ENCODE measurements at places on chromosomes 13 and 19. TPM values are rescaled to one million over a fixed set of nuclear protein-coding genes. Genes with fewer than 3 reads are reported as not detected.
A peak's percentile ranks its signal among the peaks of the same experiment; 100 is the strongest.

Gene DLL3
- not detected for total RNA-seq

Gene SPACA4
- 3.9 TPM for total RNA-seq

Gene SIRT6
- 65.6 TPM for total RNA-seq

GRCh38 chr13:110448230-110448629 lies 113.3 kb downstream of the RAB20 start:
- DNase-seq: no peak
- H3K27ac ChIP-seq: no peak overlapping the region
- H3K27me3 ChIP-seq: no peaks in the 10 kb centered on the region
- H3K4me3 ChIP-seq: no peak overlapping the region
- no peaks in the 10 kb centered on the region for H3K36me3 ChIP-seq

DNA sequence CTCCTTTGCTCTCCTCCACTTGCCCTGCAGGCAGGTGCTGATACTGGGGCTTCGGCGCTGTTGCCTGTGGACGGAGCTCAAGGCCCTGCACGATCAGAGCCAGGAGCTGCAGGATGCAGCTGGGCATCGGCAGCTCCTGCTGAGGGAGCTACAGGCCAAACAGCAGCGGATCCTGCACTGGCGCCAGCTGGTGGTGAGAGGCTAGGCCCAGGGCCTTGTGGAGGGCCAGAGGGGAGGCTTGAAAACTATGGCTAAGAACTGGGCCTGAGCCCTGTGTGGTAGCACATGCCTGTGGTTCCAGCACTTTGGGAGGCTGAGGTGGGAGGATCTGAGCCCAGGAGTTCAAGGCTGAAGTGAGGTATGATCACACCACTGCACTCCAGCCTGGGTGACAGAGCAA lies 6.3 kb downstream of the HAUS5 start:
- H3K36me3 ChIP-seq: peaks cover 7% of the 10 kb centered on the region
- H3K4me3 ChIP-seq: no peak overlapping the region
- H3K27me3 ChIP-seq: no peaks in the 10 kb centered on the region

Gene ALG5
- total RNA-seq: 18.9 TPM

DNA sequence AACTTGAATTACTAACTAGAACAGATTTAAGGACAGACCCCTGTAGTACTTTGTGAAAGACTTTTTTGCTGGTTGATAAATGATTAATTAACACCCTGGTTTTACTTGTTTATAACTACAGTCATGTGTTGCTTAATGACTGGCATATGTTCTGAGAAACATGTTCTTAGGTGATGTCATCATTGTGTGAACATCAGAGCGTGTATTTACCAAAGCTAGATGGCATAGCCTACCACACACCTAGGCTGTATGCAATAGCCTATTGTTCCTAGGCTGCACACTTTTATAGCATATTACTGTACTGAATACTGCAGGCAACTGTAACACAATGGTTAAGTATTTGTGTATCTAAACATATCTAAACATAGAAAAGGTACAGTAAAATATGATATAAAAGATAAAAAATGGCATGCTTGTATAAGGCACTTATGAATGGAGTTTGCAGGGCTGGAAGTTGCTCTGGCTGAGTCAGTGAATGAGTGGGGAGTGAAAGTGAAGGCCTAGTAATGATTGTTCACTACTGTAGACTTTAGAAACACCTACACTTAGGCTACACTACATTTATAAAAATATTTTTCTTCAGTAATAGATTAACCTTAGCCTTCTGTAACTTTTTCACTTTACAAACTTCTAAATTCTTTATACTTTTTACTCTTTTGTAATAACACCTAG lies 260.3 kb downstream of the KCNRG start:
- H3K36me3 ChIP-seq: no peaks in the 10 kb centered on the region
- H3K27ac ChIP-seq: no peak overlapping the region
- H3K4me3 ChIP-seq: no peak overlapping the region
- no peaks in the 10 kb centered on the region for H3K4me1 ChIP-seq

DNA sequence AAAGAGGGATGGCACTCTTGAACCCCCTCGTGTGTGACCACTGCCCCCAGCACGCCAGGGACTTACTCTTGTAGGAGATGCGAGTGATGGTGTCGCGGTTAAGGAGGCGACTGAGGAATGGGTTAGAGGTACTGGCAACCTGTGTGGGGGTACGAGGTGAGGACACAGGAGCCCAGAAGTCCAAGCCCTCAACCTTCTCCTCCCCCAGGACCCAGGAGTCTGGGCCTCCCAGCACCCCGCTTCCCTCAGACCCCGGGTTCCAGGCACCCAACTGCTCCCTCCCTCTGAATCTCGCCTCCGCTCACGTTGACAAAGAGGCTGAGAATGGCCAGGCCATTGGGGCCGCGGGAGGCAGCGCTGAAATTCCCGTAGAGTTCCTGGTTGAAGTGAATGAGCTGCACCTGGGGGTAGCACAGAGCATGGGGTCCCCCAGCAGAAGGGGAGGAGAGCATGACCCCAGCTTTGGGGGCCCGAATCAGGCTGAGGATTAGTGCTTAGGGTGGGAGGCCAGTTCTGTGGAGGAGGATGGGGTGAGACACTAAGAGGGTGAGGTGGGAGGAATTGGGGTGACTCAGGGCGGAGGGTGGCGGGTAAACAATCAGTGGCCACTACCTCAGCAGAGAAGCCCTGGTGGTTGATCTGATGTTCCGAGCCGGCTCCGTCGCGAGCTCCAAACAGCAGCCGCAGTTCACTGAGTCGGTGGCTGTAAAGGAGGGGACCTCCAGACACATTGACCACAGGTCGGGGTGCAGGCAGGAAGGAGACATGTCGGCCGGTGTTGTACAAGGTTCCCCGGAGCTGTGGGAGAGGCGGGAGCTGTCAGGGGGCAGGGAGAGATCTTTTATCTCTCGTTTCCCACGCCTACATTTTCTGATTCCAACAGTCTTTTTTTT lies 2.5 kb upstream of the DBP start:
- peaks cover 38% of the 10 kb centered on the region for H3K4me1 ChIP-seq
- H3K27ac ChIP-seq: no peak overlapping the region
- peak; percentile 87 for DNase-seq
- no peak overlapping the region for H3K4me3 ChIP-seq

- H3K4me3 ChIP-seq: peak within 1 kb of the TSS; percentile 51
- H3K4me1 ChIP-seq: peaks cover 8% of the 10 kb centered on the region
- H3K36me3 ChIP-seq: no peaks in the 10 kb centered on the region
- DNase-seq: peak; percentile 98
- peak within 1 kb of the TSS; percentile 86 for H3K27ac ChIP-seq
Measured at GRCh38 chr19:8832132-8833021, at the start of the genes MBD3L1 and ZNF558. TSS of gene MBD3L1 (plus strand) at chr19:8832377. CDS start at chr19:8842679, 10,302 bp downstream. TSS of gene ZNF558 (minus strand) at chr19:8832304. CDS start at chr19:8822659, 9,645 bp downstream.

Gene SELENOV
- total RNA-seq: not detected

DNA sequence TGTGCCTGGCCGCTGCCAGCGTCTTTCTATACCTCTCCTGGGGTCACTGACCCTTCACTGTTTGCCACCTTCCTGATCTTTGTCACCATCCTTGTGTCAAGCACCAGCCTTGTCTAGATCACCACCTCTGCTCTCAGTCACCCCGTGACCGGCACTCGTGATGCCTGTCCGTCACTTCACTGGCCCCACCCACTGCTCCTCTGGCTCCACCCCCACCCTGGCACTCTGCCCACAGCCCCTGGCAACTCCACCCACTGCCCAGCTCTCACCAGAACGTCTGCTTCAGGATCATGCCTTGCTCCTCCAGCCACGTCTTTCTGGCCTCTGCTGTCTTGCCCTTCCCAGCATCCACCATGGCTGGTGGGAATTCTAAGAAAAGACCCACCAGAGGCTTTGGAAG lies 24.8 kb upstream of the PLA2G4C start:
- no peaks in the 10 kb centered on the region for H3K27me3 ChIP-seq
- no peak overlapping the region for H3K4me3 ChIP-seq
- DNase-seq: no peak
- no peaks in the 10 kb centered on the region for H3K36me3 ChIP-seq
- H3K4me1 ChIP-seq: no peaks in the 10 kb centered on the region

DNA sequence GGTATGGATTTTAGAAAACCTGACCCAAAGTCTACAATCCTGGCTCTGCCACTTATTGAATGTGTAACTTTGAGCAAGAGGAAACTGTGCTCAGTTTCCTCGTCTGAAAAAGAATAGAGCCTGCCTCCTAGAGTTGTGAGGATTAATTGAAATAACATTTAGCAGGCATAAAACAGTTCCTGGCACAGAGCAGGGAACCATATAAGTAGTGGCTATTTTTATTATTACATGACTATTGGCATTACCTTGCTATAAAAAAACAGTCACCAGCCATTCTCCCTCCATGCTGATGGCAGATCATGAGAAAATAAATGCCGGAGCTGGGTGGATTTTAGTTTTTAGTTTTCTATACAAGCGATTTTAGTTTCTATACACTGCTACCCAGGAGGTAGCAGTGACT lies 5.8 kb downstream of the DOCK9 start:
- H3K4me1 ChIP-seq: peaks cover 15% of the 10 kb centered on the region
- H3K27me3 ChIP-seq: no peaks in the 10 kb centered on the region
- DNase-seq: no peak
- no peak overlapping the region for H3K4me3 ChIP-seq

Gene TMC4
- 22.3 TPM for total RNA-seq

DNA sequence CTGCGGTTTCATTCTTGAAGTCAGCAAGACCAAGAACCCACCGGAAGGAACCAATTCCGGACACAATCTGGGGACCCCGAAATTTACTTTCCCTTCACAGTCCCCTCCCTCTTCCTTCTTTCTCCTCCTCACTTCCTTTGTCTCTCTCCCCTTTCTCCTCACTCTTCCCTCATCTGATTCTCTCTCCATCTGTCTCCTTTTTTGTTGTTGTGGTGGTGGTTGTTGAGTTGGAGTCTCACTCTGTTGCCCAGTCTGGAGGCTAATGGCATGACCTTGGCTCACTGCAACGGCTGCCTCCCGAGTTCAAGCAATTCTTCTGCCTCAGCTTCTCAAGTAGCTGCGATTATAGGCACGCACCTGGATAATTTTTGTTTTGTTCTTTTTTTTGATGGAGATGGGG lies 32.7 kb upstream of the OR1M1 start:
- H3K27me3 ChIP-seq: no peaks in the 10 kb centered on the region
- H3K4me3 ChIP-seq: no peak overlapping the region
- H3K4me1 ChIP-seq: no peaks in the 10 kb centered on the region
- no peak for DNase-seq
- no peak overlapping the region for H3K27ac ChIP-seq

DNA sequence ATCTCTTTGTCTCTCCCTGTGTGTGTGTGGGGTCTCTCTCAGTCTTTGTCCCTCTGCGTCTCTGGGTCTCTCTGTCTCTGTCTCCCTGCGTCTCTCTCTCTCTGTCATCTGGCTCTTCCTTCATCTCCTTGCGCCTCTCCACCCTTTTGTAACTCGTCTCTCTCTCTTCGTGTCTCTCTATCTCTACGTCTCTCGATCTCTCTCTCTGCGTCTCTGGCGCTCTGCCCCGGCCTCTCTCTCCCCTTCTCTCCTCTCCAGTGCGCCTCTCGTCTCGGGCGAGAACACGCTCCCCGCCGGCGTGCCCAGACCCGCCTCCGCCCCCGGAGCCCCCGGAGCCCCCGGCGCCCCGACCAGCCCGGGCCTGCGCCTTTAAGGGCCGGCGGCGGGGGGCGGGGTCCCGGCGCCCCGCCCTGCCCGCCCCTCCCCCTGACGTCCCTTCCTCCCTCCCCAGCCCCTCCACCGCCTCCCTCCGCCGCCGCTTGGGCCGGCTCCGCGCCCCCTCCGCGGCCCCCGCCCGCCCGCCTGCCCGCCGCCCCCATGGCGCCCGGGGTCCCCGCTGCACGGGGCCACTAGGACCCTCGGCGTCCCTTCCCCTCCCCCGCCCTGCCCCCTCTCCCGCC lies at the start of gene MARK4:
TSS of gene MARK4 (plus strand) at position 440 of the 620 bp plus-strand sequence. CDS start 318 bp downstream, outside the sequence.
- DNase-seq: no peak
- peak within 1 kb of the TSS; percentile 87 for H3K4me3 ChIP-seq
- no peaks in the 10 kb centered on the region for H3K36me3 ChIP-seq

- no peak overlapping the region for H3K27ac ChIP-seq
- H3K27me3 ChIP-seq: no peaks in the 10 kb centered on the region
- H3K4me1 ChIP-seq: no peaks in the 10 kb centered on the region
- no peak for DNase-seq
Measured at GRCh38 chr19:11019824-11020223, 59.0 kb downstream of the SMARCA4 start.

Gene ZNF506
- 33.6 TPM for total RNA-seq

Gene YJEFN3
- total RNA-seq: 2.5 TPM

Gene ZNF738
- total RNA-seq: 5.4 TPM

DNA sequence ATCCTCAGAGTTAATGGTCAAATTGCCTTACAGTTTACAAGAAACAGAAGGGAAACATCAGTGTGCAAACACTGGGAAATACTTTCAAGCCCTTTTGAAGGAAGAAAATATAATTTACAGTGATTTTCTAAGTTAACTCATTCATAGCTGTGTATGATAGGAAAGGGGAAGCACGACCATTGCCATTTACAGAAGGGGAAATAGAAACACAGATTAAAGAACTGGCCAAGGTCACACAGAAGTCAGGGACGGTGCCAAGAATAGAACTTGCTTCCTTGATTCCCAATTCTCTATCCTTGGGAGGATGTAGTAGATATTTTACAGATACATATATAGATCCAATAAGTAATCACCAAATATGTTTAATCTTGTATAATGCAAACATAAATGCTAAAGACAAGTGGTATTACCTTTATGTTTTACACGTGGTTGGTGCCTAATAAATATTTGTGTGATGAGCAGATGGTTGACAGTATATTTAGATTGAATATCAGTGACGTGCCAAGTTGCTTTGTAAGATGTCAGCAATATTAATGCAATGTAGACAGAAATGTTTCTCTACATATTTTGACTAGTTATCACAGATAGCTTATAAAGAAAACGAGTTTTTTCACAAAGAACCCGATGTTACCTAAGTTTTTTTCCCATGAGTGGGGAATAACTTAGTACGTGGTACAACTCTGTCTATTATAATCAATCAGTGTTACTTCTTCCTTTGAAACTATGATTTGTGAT lies 73.1 kb downstream of the FLT1 start:
- DNase-seq: no peak
- H3K36me3 ChIP-seq: no peaks in the 10 kb centered on the region
- H3K4me1 ChIP-seq: no peaks in the 10 kb centered on the region
- no peaks in the 10 kb centered on the region for H3K27me3 ChIP-seq
- no peak overlapping the region for H3K4me3 ChIP-seq

GRCh38 chr13:96119921-96120320 lies 30.0 kb downstream of the HS6ST3 start:
- H3K36me3 ChIP-seq: no peaks in the 10 kb centered on the region
- no peak for DNase-seq
- H3K27ac ChIP-seq: no peak overlapping the region
- H3K4me1 ChIP-seq: no peaks in the 10 kb centered on the region
- H3K27me3 ChIP-seq: no peaks in the 10 kb centered on the region

- no peak overlapping the region for H3K27ac ChIP-seq
- no peak overlapping the region for H3K4me3 ChIP-seq
- no peak for DNase-seq
- H3K27me3 ChIP-seq: no peaks in the 10 kb centered on the region
Measured at GRCh38 chr13:112034231-112034630, 32.7 kb upstream of the SOX1 start.

GRCh38 chr13:54029226-54029625 lies 1000.6 kb downstream of the OLFM4 start:
- no peak for DNase-seq
- H3K27ac ChIP-seq: no peak overlapping the region
- H3K27me3 ChIP-seq: no peaks in the 10 kb centered on the region
- no peaks in the 10 kb centered on the region for H3K36me3 ChIP-seq
- no peaks in the 10 kb centered on the region for H3K4me1 ChIP-seq
- H3K4me3 ChIP-seq: no peak overlapping the region

- H3K4me1 ChIP-seq: peaks cover 13% of the 10 kb centered on the region
- H3K27ac ChIP-seq: no peak overlapping the region
- no peaks in the 10 kb centered on the region for H3K27me3 ChIP-seq
- H3K36me3 ChIP-seq: peaks cover 4% of the 10 kb centered on the region
Measured at GRCh38 chr19:49881672-49882394, 4.3 kb downstream of the TBC1D17 start.

All from vagina (tissue), 2 donors.